ENCODE measurements at places on chromosomes 1 and 21.

DNA sequence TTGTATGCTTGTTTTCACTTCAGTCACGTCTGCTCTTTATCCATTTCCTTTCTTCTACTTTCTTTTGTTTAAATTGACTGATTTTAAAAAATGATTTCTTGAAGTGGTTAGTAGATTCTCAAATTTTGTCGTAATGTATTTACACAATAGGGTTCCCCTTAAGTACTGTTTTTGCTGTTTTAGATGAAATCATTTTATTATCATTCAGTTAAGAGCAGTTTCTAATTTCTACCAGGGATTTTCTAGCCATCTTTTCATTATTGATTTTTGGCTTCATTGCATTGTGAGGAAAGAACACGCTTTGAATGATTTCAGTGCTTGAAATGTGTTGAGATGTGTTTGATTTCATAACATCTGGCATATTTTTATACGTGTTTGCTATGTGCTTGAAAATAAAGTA lies 27.0 kb downstream of the ST6GALNAC3 start:
- no peak for DNase-seq

- DNase-seq: no peak
These were observed 151.7 kb downstream of the ZC3H11B start for GRCh38 chr1:219460896-219461815.

DNA sequence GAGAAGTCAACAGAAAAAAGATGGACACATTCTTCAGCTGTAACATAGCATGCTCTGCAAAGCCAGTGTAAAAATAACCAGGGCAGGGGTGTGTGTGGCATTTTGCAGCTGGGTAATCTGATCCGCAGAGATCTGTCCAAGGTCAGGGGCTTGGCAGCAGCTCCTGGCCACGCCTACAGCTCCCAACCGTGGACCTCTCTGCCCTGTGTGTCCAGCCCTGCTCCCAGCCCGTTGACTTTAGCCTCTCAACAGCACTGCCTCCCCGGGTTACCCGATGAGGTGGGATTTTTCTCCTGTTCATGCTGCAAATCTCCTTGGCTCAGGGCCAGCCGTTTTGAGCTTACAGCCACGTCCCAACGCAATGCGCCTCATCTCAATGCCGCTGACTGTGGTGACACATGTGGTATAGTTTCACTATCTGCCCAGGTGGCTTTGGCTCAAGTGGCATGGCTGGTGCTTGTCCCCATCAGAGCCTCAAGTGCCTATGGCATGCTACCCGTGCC lies 68.1 kb downstream of the VWA5B1 start:
- DNase-seq: peak; percentile 65

- DNase-seq: no peak
These were observed 4.6 kb upstream of the GMEB1 start for GRCh38 chr1:28663871-28664470.

GRCh38 chr1:8078176-8078671 lies 52.1 kb upstream of the ERRFI1 start:
- no peak for DNase-seq

DNA sequence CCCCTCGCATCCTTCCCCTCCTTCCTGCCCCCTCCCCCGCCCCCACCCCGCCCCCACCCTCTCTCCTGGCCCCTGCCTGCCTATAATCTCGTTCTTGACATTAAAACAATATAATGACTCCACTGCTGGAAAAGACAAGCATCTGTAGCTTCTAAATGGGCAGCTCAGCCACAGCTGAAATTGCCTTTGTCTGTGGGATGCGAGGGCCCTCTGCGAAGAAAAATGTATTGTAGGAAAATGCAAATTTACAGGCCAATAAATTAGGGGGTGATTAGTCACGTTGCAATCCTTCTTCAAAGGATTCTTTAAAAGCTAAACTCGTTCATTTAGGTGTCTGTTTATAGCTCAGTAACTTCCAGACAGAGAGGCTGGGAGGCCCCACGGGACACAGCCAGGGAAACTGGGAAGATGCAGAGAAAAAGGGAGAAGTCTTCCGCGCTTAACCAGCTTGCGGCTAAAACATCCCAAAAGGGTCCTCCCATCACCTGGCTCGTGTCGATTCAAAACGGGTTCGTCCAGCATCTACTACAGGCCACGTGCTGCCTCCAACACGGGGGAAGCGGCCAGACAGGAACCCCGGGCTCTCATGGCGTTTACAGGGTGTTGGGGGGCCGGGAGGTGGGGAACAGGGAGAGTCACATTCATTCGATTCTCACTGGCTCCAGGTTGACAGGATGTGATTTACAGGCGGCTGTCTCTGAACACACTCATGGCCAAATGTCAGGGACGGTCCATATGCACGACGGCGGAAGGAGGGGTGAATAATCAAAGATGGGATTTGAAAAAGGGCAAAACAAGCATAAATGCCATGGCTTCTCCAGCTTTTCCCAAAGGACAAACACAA lies 100.5 kb upstream of the ZBTB40 start:
- DNase-seq: peak; percentile 6

Data from iPS-NIHi11 (cell line).